ENCODE measurements at places on chromosomes 12 and 14.

DNA sequence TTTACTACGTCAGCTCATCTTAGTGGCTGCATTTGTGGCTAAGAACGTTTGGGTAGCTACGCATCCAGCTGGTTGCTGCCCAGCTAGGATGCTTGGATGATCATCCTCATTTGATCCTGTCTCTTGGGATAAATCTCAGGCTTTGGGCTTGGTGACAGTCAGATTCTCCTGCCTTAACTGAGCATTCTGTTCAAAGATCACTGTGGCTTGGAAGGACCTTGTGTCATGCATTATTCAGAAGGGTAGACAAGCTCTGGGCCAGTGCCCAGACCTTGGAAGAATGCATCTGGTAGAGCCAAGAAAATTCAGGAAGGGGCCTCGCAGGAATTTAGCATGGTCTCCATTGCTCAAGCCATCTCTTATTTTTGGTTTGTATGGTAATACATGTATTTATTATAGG, 188.4 kb downstream of the NRXN3 start:
- no peak for DNase-seq

- DNase-seq = no peak
Measured at GRCh38 chr12:72219937-72220336, 52.2 kb upstream of the TRHDE start.

DNA sequence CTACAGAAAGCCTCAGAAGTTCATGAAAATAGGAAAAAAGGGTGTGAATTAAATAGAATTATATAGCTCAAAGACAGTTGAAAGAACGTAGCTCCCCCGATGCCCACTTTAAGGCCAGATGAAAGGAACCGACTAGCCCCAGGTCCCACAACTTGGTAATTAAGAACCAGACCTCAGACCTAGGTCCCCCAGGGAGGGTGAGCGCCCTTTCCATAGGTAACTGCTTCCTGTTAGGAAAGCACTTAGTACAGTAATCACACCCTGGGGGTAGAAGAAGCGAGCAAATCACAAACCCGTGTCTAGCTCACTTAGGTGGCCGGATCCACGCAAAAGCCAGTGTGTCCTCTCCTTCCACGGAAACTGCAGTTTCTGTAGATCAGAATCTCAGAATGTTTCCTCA, 77.1 kb downstream of the PLXNC1 start:
- DNase-seq = no peak

- no peak for DNase-seq
Measured at GRCh38 chr14:94795372-94795771, 25.5 kb upstream of the GSC start.

DNA sequence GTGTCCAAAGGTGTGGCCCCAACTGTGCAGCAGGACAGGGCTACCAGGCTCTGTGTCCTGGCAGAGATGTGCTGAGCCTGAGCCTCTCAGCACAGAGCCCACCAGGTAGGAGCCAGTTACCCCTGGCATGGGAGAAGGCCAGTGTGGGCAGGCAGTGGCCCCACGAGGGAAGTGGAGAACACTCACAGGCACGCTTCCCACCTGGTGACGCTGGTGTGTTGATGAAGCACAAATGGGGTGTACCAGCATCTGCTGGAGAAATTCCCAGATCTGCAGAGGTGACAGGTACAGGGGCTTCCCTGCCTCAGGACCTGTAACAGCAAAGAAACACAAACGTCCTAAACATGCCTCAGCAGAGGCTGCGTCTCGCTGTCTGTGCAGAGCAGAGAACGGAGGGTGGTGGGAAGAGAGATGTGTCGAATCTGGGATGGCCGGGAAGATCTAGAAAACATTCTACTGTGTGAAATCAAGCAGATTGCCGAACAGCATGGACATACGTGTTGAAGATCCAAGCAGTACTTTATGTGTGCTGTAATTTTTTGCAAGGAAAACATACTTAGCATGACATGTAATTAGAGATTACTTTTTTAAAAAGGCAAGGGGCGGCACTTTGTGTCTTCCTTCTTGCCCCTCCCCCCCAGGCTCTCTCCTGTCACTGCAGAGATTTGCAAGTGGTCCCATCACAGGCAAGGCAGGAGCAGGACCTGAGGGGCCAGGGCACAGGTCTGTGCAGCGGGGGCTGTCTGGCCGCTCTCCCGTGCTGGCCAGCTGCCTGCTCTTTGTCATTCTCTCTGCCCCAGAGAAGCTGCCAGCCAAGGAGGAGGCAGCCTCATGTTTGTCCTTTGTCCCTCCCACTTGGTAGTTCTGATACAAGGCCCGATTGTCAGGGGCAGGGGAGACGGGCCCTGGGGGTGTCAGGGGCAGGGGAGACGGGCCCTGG, 17.3 kb downstream of the HIP1R start:
- no peak for DNase-seq

DNA sequence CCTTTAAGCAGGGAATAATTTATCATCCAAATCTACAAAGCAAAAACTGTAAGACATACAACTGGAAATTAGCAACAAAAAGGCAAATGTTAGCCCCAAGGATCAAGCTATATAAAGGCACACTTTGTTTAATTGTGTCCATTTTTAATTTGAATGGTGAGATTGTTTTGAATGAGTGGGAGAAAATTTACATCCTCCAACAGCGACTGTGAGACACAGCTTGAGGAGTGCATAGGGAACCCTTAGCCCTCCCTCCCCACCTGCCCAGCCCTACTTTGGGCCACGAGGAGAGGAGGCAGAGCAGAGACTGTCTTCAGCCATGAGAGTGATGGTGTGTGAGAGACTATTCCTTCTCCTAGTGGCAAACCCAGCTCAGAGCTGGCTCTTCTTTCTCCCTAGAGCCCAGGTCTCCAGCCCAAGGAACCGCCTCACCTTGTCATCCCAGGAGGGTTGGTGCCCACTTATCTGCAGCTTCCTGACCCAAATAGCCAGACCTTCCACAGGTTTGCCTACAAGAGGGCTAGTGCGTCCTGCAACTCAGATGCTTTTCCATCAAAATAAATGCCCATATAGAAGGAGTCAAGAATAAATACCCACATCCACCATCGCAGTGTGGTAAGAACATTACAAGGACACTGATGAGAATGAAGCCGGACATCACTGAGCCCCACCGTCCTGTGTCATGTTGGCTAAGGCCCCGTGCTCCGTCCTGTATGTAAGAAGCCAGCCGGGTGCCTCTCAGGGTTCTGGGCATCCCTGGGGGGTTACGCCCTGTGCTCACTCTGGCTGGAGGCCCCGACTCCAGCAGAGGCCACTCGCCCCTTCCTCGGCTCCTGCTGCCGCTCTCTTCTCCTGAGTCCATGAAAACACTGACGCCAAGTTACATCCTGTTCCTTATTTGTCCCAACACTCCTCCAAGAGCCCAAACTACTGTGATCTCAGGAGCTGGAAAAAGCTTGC, 36.4 kb upstream of the C14orf180 start:
- DNase-seq = no peak

- DNase-seq = peak; percentile 77
Measured at GRCh38 chr12:96486751-96487613, 2.4 kb upstream of the CFAP54 start.
